CD4-positive, alpha-beta T cell treated with Interleukin-21 for 1 hour (primary cell): ENCODE measurements at places on chromosomes 12 and 14.

- DNase-seq, result no peak
Observed at GRCh38 chr12:49953151-49953550, 2.6 kb downstream of the AQP2 start.

GRCh38 chr12:124557518-124558223, 9.7 kb downstream of the NCOR2 start:
- no peak for DNase-seq

DNA sequence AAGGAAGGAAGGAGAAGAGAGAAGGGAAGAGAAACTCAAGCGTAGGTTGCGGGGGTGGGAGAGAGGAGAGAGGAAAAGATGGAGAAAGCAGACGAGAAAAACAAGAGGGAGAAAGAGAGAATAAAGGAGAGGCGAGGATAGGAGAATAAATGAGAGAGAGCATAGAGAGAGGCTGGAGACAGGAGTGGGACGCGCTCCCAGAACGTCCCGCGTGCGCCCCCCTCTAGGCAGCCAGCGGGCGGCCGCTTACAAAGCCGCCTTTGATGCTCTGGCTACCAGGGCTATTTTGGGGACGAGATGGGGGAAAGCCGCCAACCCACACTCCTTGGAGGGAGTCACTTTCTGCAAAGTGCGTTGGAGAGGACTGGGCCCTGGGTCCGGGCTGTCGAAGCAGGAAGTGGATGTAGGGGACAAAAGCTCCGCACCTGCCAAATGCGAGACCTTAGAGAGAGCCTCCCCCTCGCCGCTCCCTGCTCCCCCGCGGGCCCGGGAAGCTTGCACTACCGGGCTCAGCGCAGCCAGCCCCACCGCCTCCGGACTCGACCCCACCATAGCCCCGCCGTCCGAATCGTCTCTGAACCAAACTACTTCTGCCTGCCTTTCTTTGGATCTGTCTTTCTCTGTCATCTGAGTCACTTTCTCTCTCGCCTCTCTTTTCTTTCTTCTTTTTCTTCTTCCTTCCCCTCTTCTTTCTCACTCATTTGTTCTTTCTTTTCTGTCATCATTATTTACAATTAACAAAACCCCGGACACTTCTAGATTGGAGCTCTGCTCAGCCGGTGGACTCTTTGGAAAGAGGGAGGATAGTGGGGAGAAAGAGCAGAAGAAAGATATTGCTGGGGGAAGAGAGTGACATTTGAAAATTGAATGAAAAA, 8.0 kb downstream of the ASCL1 start:
- no peak for DNase-seq

GRCh38 chr12:74598819-74599218, 61.2 kb downstream of the ATXN7L3B start:
- DNase-seq, result no peak

- no peak for DNase-seq
Observed at GRCh38 chr12:7602277-7602676, 63.4 kb downstream of the APOBEC1 start.

DNA sequence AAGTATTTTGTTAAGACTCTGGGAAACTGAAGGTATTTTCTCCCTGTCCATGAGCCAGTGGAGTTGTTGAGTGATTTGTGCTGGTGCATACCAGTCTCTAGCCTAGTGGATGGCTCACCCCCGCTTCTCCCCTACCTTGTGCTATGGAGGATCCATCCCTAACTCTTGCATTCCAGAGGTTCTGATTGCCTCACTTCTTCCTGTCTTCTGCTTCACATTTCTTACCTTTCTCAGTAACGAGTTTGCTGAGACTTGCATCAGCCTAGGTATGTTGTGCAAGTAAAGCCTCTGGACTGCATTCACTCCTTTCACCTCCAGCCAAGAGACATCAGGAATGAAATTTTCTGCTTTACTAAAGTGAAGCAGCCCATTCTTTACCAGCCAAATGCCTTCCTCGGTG, 391.6 kb downstream of the ZFP36L1 start:
- DNase-seq, result no peak

DNA sequence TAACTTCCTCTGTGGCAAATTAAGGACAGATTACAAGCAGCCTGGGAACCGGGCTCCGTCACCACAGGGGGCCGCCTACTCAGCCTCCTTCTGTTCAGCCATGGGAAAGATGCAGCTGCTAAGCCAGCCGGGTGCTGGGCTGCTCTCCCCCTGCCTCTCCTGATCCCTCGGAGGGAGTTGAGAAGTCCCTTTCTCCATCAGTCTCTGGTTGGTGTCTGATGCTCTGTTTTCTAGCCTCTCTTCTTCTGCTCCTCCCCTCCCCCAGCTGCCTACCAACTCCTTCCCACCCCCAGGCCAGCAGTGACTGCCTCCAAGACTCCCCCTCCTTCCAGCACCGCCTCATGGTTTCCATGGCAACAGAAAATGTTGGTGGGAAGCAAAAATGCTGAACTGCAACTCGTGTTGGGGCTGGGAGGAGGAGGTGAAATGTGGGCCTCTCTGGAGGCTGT, 486.7 kb downstream of the APAF1 start:
- peak; percentile 1 for DNase-seq

- DNase-seq, result no peak
Observed at GRCh38 chr14:71668186-71668912, 263.9 kb upstream of the RGS6 start.

DNA sequence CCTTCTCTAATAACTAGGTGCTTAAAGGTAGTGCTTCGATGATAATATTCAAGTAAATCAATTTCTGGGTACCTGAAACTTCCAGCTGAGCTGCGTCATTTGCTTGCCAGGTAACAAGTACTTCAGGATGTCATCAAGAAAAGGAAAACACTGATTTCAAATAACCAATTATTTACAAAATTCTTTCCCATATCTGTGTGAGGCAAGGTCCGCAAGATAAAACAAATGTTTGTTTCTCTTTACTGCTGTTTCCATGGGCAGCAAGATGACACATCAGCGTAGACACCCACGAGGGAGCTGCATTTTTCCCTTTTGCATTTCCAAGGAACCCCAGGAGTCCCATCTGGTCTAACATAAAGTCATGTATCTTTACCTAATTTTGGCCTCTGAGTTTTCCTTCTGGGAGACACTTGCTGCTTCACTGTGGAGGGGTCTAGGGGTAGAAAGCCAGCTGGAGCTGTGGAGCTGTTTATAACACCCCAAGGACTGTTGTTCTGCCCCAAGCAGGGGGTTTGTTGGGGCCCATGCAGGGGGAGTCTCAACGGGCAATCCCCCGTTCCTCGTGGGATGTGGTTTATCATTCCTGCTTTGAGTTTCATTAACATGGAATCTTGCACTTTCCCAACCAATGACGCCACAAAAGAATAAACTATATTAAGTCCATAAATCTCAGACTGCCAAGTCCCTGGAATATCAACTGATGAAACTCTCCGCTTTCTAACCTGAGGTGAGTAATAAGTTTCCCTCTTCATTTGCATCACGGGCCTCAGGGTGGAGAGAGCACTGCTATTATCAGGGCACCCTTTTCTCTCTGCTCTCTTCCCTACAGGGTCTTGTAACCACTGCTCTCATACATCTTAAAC, 112.8 kb upstream of the PELI2 start:
- DNase-seq, result no peak

DNA sequence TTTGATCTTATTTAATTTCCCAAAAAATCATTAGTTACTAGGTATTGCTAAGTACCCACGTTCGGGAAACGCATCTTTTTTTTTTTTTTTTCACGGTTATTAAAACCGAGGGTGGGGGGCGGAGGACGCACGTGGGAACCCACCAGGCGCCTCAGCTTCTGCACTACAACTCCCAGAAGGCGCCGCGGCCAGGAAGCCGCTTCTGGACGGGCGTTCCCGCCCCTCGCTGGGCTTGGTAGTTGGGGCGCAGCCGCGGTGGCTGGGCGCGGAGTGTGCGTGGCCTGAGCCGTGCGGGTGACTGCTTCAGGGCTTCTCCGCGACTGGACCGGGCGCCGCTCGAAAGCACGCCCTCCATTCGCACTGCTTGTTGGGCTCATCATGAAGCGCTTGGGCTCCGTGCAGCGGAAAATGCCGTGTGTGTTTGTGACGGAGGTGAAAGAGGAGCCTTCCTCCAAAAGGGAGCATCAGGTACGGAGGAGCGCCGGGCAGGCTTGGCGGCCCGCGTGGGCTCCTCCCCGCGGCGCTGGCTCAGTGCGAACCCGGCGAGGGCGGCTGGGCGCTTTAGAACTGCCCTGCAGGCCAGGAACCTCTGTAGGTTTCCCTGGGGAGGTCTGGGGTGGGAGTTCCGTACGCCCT, 6.2 kb upstream of the C12orf50 start:
- peak; percentile 87 for DNase-seq

DNA sequence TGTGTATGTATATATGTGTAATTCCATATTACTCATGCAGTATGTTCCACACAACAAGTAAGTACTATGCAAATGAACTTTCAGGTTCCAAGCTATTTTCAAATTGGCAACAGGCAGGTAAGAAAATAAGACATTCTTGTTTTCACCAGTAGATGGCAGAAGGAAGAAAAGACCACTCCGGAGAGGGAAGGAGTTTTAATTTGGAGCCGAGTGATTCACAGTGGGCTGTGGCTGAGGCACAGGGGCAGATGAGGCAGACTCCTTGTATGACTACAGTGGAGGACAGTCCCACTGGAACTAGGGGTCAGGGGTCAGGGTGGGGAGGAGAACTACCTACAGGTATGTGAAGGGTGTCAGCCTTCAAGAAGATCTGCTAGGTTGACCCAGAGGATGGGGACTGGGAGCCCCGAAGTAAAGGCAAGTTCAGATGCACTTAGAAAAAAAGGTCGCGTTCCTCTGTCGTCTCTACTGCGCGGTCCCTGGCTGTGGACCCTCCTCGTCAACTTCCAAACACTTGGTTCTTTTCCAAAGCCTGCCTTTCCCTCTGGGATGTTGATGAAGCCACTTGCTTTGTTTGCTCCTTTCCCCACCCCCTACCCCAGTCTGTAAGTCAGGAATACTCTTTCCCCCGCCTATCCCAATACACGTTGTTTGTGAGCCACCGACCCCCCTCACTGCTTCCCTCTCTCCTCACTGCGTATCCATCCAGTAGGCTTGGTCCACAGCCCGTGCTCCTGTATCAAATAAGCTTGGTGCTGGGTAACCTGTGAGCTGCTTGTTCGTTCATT, 24.1 kb downstream of the DDX47 start:
- DNase-seq, result peak; percentile 60

DNA sequence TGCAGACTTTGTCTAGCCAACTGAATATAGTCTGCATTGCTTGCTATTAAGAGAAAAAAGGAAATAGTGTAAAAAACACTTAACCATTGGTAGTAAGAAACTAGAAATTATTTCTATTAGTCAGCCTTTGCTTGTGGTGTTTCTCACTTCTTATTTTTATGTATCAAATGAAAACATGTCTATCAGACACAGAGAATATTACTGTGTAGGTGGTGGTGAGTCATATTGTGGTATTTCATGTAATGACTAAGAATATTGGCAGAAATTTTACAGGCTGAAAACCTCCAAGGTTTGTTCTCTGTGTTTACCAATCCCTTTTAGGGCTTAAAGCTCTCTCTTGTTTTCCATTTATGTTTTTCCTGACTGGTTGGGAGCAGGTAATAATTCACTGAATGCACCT, 87.2 kb downstream of the DAAM1 start:
- peak; percentile 7 for DNase-seq

DNA sequence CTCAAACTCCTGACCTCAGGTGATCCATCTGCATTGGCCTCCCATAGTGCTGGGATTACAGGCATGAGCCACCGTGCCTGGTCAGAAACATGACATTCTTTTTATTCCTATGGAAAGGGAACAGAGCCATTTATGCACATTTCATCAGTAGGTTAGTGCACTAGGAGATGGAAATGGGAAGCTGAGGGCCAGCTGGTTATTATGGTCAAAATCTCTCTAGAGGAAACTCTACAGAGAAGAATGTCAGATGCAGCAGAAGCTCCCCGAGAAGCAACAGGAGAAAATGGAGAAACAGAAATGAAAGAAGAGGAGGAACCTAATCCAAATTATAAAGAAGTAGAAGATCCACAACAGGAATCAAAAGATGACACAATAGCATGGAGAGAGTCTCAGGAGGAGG, 2.7 kb downstream of the CFAP251 start:
- no peak for DNase-seq

DNA sequence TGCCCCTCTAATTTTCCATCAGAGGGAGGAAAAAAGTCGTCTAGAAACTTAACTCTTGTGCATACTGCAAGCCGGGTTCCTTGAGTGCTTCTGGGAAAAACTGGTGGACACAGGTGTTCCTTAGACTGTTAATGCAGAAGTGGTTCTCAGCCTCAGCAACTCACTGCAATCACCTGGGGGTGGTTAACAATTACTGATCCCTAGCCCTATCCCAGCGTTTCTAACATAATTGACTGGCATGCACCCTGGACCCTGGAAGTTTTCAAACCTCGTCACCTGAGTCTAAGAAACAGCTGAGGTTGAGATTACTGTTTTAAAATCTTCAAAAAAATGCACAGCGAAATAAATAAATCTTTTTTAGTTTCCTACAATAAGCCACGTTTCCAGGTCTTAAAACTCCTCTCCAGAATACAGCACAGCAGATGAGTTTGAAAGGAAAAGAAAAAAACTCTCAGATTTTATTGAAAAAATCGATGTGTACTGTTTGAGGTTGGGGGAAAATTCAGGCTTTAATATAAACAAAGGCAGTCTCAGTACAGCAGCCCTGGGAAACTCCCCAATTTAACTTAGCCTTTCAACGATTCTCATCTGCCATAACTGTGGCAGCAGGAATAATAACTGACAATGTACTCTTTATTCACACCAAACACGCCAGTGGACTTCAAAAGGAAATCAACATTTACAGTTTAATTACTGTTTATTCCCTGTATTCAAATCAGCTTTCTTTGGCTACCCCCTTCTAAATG, 45.4 kb downstream of the PHLDA1 start:
- no peak for DNase-seq

- DNase-seq, result peak; percentile 49
Observed at GRCh38 chr12:117857632-117858612, 110.9 kb downstream of the KSR2 start.

- DNase-seq, result no peak
Observed at GRCh38 chr12:103647267-103647666, 60.2 kb downstream of the STAB2 start.

DNA sequence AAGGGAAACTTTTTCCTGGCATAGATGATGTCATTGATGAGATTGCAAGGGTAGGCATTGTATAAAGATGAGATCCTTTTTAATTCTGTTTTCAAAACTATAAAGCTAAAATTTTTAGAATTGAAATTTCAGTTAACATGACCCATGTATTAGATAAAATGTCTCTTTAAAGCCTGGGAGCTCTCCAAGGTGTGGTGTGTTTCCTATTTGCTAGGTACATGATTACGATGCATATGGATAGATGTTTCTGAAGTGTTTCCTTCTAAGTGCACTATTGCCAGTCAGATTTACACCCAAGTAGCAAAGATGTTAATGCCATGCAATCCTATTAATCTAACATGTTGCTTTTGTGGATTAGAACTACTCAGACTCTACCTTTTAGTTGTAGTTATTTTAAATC, 834.7 kb downstream of the DIO2 start:
- no peak for DNase-seq

GRCh38 chr12:87283111-87283510, 746.1 kb downstream of the C12orf50 start:
- DNase-seq, result no peak

GRCh38 chr12:131250028-131250950, 296.6 kb downstream of the ADGRD1 start:
- no peak for DNase-seq
